Esophagus mucosa (tissue), 1 donor: ENCODE measurements at places on chromosomes 16 and 17. TPM values are rescaled to one million over a fixed set of nuclear protein-coding genes. Genes with fewer than 3 reads are reported as not detected.

DNA sequence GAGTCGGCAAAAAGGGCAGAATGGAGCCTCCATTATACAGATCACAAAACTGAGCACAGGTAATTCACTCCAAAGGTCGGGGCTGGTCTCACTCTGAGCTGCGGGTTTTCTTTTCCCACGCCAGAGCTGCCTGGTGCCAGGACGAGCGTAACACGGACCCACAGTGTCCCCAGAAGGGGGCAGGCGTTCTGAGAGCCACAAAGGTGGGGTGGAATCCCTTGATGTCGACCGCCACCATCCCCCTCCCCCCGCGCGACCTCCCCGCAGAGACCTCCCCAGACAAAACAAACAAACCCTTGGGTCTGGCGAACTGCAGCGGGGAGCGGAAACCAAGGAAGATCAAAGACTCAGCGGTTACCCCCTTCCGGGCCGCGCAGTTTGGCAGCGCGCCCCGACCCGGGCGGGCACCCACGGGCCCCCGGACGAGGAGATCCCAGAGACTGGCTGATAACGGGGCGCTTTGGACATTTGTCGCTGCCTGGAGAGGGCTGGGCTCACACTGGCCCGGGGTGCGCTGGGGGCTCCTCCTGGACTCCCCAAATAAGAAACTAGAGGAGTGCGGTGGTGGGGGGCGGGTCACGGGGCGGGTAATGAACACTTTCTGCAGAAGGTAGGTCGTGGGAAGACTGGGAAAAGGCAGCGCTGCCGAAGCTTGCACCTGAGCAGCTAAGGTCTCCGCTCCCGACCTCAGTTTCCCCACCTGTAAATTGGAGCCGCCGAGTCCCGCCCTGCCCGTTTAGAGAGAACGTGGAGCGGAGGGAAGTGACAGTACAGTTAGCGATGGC, 664 bp upstream of the NKD1 start:
- ATAC-seq: peak; percentile 35

GRCh38 chr16:5379954-5380353, 282.4 kb upstream of the EEF2KMT start:
- ATAC-seq: no peak

- ATAC-seq: no peak
Observed at GRCh38 chr17:79799538-79800324, 2.9 kb upstream of the CBX8 start.

DNA sequence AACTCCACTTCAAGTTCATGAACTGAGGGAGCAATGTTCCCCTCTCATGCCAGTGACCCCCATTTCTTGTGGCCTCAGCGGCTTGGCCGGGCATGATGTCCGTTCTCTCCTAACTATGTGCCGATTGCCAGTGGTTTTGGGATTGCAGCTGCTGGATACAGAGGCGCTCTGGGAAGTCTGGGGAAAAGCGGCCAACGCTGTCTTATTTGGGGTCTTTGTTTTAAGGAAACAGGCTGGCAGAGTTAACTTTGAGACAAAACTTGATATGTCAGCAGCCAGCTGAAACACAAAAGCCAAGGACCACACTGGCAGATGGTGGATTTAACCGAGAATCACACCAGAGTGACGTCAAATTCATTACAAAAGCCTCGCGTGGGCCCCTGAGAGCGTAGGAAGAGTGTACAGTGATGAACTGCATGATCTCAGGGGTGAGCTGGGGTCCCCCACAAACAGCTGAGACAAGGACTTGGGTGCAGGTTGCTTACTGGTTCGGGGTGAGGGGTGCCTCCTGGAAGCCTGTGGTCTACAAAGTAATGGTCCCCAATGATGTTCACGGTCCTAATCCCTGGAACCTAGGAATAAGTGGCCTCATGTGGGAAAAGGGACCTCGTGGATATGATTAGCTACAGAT, 180.4 kb downstream of the IRF8 start:
- no peak for ATAC-seq

- peak; percentile 51 for ATAC-seq
Observed at GRCh38 chr16:30166202-30166902, 17.1 kb upstream of the CORO1A start.

DNA sequence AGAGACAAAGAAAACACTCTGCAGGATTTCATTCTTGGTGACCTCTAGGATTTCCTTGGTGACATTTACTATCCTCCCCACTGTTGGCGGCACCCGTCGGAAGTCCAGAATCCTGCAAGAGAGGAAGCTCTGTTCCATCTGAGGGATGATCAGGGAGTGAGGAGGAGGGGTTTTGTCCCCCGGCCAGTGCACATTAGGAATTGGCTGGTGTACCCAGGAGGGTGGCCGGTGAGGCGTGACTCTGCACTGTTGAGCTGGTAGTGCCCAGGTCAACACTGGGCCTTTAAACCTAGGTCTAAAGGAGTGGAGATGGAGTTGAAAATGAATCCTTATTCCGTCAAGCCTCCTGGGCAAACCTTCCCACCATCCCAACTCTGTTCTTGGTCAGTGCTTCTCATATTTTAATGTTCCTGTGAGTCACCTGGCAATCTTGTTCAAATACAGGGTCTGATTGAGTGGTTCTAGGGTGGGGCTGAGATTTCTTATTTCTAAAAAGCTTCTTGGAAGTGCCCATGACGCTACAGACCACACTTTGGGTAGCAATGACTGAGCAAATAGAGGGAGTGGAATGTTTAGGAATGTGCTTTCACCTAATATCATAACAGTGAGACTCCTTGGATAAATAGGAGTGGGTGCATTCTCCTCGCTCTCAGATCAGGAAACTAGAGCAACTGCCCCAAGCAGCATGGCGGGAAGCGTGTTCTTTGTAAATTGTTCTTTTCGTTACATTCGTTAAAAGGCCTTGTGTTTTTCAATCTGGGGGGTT, 30.7 kb downstream of the PRKAR1A start:
- peak; percentile 32 for ATAC-seq

DNA sequence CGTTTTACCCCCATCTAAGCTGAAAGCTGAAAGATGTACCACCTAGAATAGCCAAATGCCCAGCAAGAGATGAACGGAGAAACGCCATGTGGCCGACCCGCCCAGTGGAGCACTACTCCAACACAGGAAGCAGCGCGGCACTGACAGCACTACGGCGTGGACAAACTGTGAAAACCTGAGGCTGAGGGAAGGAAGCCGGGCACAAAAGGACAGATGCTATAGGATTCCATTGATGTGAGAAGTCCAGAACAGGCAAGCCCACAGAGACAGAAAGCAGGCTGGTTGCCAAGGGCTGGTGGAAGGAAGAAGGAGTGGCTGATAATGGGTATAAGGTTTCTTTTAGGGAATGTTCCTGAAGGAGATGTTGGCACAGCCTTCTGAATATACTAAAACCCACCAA, 29.4 kb upstream of the SLC38A8 start:
- ATAC-seq: no peak

- ATAC-seq: no peak
Observed at GRCh38 chr17:39679521-39680192, 8.2 kb downstream of the PGAP3 start.

DNA sequence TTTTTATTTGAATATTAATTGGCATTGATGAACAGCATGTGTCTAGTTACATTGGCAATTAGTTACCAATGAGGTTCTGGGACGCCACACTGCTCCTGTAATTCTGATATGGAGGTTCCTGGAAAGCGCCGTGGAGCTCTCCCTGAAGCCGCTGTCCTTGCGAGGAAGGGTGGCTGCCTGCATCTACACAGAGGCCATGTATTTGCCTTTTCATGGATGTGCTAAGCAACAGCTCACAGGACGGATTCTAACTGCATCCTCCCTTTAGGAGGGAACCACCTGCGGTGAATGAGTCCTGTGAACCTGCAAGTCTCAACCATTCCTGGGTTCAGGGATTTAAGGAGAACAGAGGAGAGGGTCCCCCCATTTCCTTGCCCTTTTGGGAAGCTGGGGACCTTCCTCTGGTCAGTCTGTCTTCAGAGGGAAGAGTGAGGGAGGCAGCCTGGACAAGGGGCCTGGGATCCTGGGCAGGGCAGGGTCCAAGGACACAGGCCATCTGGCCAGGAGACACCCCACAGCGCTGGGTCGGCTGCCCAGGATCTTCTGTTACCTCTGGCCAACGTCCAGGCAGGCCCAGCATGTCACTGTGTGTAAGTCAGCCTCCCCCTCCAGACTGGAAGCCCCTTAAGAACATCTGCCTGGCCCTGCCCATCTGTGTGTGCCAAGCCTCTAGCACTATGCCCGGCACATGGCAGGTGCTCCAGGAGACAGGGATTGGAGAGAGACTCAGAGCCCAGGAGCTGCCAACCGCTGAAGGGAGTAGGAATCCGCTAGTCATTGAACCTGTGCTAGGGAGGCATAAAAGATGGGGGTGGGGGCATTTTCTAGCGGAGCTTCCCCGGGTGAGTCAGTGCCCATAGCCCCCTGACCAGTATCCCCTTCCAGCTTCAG, 314.1 kb upstream of the TNRC6C start:
- no peak for ATAC-seq

DNA sequence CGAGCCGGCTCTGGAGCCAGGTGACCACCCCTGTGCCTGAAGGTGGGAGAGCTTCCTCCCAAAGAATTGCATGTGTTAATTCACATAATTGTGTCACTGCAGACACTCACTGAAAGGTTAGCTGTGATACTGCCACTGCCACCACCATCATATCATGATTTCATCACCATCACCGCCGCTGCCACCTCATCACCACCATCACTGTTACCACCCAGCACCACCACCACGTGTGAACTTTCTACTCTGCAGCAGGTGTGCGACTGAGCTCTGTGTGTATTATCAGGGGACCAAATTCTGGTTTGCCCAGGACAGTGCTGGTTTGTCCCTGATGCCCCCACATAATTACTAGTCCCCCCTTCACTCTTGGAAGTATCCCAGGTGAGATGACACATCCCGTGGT, 15.2 kb downstream of the BCAR1 start:
- no peak for ATAC-seq

SEPHS2 gene
- total RNA-seq: 21.6 TPM

SLC13A2 gene
- not detected for total RNA-seq

CD7 gene
- total RNA-seq: 0.80 TPM

TERB1 gene
- 0.08 TPM for total RNA-seq
